ENCODE measurements at places on chromosomes 6 and 20. TPM values are rescaled to one million over a fixed set of nuclear protein-coding genes. Genes with fewer than 3 reads are reported as not detected.

DNA sequence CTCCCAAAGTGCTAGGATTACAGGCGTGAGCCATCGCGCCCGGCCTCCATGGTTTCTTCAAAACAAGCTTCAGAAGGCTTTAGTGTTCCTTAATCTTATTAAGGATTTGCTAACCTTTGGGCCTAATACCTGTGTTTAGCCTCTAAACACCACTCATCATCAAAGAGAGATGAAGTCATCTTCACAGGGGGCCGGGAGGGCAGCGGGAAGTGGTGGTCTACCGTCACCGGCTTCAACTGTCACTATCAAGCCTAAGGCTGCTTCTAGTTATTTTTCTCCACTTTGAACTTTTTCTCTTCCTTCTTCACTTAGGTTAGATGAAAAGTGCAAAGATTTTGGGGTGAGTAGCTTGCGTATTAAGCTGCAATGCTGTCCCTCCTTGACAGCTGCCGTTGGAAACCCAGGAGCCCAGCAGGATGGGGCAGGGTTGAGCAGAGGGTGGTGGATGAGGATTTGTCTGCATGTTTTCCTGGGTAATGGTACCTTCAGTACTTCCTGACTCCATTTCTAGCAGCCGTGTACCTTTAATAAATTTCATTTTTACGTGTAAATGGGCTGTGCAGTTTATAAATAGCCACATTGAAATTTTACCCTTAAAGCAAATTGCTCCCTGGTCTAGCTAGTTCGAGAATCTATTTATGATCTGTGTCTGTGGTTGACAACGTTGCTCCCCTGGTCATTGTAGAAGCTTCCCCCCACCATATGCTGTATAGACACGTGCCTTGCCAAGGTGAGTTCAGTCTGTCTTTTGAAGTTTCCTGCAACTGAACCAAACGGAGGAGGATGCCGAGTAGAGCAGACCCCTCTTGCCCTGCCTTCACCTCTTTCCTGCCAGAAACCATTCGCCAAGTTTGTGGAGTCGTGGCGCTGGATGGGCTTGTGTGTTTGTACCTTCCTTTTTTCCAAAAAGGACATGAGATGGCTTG, 64.8 kb downstream of the SYNJ2 start:
- no peak for DNase-seq

GRCh38 chr6:5398530-5398929, 137.2 kb downstream of the FARS2 start:
- no peak for DNase-seq

DEFB116 gene
- not detected for total RNA-seq

DNA sequence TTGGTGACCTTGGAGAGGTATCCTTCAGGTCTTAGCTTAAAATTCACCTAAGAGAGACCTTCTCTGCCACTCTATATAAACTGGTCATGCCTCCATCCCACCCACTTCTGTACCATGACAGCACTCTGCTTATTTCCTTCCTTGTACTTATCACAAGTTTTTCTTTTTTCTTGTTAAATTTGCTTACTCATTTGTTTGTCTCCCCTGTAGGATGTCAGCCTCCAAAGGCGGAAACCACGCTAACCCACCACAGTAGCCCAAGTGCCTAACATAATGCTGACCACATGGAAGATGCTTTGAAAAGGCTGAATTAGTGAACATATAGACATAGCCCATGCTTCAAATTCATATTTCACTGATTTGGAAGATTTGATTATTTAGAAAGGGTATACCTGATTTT, 5.4 kb downstream of the BMP6 start:
- DNase-seq: no peak

DNA sequence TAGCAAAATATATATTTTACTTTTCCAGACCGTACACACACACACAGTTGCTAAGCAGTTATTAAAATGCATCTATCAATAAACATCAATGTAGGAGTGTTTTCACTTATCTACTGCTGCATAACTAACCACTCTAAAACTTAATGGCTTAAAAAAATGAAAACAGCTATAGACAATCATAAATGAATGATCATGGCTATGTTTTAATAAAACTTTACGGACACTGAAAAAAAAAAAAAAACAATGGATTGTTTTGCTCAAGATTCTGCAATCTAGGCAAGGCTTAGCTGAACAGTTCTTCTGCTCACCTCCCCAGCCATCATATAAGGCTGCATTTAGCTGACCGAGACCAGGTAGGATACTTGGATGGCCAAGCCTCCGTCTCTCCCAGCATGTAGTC, 125.4 kb upstream of the CCDC28A start:
- DNase-seq: no peak

SLC17A1 gene
- not detected for total RNA-seq

DNA sequence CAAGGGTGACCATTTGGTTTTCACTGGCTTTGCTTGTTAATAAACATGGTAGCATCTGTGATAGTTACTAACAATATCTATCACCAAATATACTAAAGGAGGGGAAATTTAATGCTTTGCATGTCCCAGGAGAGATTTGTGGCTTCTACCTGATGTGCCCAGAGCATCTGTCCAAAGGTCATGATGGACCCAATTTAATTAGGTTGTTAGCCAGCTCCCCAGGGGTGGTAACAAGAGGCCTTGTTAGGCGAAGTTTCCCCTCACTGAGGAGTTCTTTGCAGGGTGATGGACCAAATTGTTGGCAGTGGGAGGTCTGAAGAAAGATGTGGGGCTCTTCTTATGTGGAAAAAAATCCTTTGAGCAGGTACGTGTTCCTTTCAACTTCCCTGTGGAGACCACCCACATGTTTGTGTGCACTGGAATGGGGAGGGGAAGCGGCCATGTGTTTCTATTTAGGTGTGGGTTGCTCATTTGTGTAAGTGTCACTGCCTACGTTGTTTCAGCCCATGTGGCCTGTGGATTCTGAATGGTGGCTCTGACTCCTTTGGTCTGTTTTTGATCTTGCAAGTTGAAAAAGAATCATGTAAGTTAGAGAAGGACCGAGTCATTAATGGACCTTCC, 137.6 kb downstream of the CLIC5 start:
- DNase-seq: no peak

DSP gene
- 370 TPM for total RNA-seq

DNA sequence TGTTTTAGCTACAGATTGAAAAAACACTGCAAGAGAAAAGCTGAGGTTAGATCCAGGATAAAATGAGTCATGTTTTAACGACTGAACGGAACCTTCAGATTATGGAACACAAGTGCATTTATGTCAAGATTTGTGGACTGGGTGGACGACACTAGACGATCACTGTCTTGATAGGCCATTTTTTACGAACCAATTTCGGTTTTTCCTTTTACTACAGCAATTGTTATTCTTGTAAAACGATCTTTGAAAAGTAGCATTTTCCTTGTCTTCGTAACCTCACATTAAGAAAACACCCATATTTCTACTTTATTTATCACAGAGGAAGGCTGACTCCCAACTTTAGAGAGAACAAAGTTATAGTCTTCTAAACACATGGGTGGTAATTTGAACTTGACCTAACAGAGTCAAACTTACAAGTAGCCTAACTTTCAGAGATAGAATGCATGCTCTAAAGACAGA, 294.2 kb upstream of the TCF21 start:
- no peak for DNase-seq

GRCh38 chr6:111687652-111688051, 82.0 kb upstream of the TRAF3IP2 start:
- no peak for DNase-seq

CRISP2 gene
- not detected for total RNA-seq

SEL1L2 gene
- total RNA-seq: 5.8 TPM

DNA sequence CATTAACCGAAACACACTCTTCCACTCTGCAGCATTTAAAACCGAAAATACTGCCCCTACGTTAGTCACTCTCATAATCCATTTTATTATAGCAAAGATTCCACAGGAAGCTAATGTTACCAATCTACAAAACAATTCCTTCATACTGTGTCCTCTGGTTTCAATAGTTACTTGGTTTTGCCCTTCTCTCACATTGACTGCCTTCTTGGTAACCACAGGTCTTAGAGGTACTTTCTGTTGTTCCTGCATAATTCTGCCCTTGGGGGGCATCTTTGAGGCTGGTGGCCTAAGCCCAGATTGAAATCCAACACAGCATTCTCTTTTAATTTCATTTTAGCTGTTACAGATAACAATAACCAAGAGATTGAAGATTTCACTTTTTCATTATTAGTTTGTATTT, 9.8 kb upstream of the DCBLD1 start:
- DNase-seq: no peak

THEMIS gene
- total RNA-seq: 0.14 TPM

HLA-G gene
- not detected for total RNA-seq

CLPSL2 gene
- not detected for total RNA-seq

DNA sequence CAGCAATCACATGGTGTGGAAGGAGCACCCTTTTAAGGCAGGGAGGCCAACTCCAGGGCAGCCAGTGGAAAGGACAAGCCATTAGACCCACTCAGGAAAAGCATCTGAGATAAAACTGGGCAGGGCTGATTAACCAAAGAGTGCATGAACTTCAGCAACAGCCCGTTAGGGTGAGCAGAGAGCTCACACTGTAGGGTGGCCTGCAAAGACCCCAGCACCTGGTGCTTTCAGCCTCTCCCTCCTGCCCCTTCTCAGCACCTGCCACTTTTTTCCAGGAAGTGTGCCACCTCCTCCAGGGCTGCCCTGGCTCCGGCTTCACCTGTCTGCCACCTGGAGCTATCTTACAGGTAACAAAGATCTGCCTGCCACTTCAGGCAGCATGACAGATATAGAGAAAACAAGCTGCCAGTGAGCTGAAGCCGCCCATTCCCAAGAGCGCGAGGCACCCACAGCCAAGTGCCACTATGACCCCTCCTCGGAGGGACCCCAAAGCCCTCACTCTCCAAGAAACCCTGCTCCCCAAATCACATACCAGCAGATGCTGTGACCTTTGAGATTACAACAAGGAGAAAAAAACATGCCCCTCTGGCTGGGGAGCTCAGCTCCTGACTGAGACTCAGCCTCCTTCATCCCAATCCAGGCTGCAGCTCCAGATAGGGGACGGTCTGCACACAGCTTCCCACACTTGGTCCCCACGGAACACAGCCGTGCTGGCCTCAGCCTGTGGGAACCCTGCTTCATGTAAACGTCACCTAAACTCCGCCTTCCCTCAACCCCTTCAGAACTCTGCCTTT, 71.2 kb downstream of the ABHD12 start:
- DNase-seq: no peak

DNA sequence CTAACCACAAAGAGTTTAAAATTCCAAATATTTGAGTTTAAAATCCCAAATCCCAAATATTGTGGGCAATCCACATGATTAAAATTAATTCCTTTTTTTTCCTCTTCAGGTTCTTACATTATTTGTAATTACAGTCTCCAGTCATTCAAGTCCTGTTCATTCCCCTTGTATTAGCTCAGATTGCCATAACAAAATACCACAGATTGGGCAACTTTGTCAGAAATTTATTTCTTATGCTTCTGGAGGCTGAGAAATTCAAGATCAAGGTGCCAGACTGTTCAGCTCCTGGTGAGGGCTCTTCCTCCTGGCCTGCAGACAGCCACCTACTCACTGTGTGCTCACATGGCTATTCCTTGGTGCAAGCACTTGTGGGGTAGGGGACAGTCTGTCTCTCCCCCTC, 105.5 kb downstream of the ARMC2 start:
- DNase-seq: no peak

- DNase-seq: no peak
Observed at GRCh38 chr20:48282591-48283228, 497.4 kb upstream of the SULF2 start.

- no peak for DNase-seq
Observed at GRCh38 chr6:151561238-151561637, 67.4 kb downstream of the CCDC170 start.

RSPO3 gene
- 0.32 TPM for total RNA-seq

MAP1LC3A gene
- total RNA-seq: 78.3 TPM

EFCAB8 gene
- not detected for total RNA-seq

DNA sequence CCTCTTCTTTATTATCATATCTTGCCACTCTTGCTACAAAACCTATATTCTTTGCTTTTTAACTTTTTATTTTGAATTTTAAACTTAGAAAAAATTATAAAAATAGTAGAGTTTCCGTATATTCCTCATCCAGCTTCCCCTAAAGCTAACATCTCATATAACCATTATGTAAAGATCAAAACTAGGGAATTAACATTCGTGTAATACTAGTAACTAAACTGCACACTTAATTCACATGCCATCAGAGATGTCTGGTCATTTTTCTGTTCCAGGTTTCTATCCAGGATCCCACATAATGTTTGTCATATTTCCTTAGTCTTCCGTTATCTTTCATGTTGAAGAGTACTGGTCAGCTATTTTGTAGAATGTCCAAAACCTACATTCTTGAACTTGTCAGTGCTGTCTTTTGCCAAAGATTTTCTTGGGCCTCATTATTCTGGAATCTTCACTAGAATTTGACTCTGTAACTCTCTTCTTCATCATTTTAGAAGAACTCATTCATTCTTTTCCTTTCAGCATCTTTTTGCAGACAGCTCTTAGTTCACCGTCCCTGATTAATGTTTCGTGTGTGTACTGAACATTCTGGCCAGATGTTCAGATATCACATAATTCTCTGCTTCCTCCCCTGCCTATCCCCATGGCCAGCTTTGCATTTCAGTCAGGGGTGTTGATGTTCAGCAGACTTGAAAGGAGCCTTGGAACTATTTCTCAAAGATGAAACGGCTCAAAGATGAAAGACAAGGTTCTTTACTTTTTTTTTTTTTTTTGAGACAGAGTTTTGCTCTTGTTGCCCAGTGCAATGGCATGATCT, 9.4 kb downstream of the CTNNBL1 start:
- DNase-seq: no peak

GRCh38 chr6:168274037-168274952, 45.3 kb downstream of the DACT2 start:
- DNase-seq: no peak

DNA sequence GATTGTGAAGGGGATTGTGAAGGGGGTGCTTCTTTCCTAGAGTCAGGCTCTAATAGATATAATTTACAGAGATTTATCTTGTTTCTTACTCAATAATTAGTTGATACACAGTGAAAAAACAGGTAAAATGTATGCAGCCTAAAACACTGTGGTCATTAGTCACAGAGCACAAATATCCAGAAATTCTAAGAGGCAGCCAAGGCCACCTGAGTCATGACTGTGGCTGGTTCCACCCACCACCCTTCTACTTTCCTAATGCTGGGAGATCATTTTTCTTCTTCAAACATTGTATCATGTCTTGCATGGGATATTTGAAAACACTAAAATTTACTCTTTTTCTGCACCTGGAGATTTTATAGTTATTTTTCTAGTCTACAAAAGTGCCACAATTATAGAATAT, 181.6 kb downstream of the OTOR start:
- DNase-seq: no peak

- DNase-seq: no peak
Observed at GRCh38 chr6:78607189-78607588, 260.2 kb upstream of the IRAK1BP1 start.
